ENCODE measurements at places on chromosomes 5 and 9.

DNA sequence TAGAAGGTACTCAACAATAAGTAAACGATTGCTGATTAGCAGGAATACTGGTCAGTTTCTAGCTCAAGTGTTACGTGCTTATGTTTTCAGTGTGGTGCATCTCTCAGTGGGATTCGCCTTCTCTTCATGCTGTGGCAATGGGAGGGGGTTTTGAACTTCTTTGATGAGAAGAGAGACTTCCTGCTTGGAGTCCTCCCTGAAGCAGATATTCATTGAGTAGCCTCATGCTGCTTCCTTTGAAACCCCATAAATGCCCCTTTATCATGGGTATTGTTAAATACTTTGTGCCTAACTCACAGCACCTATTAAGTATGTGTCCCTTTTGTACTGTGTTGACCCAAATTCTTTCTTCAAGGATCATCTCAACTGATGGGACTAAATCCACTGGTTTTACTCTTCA, 116.5 kb downstream of the DOCK8 start:
- DNase-seq, result no peak

DNA sequence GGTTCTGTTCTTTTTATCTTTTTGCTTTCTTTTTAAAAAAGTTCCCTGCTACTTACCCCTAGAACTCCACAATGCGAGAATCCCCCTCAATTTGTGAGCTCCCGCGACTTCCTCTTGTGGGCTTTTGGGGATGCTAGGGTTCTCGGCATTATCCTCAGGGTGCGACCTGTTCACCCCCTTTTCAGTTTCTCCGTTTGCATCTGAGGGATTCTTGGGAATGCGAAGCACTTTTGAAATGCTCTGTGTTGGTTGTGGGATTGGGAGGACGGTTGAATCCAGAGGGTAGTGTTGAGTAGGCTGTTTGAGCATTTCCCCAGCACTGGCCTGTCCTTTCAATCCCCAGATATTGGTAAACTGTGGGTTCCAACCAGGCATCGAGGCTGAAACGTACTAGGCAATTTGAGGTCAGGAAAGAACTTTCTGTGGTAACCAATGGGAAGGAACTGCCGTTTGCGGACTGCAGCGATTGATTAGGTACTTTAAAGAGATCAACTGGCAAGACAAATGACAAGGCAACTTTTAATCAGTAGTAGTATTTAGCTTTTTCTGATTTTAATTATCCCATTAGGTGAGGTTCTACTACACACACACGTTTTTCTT, 415 bp downstream of the XRCC4 start:
- DNase-seq, result no peak

- DNase-seq, result no peak
These were observed 32.5 kb downstream of the FAM240B start for GRCh38 chr9:38687389-38687842.

GRCh38 chr9:130549093-130549735, 30.2 kb upstream of the FUBP3 start:
- no peak for DNase-seq

GRCh38 chr5:139543423-139543991, 17.6 kb upstream of the UBE2D2 start:
- peak; percentile 61 for DNase-seq

DNA sequence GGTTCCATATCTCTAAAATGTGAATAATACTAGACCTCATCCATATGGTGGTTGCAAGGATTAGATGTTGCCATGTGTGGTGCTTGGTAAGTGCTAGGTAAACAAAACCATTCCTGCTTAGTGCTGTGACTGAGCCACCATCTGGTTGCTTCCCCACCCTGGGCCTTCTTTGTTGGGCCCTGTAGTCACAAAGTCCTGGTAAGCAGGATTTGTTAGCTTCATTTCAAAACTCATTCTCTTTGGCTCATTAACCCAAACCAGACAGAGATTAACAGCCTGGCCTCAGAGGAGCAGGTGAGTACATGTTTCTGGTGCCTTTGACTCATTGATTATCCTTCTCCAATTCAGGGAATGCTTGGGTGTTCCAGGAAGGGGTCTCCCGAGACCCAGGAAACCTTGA, 240.2 kb downstream of the ARHGAP26 start:
- no peak for DNase-seq

GRCh38 chr5:174352681-174353080, 307.2 kb downstream of the NSG2 start:
- DNase-seq, result no peak

GRCh38 chr5:173488144-173488543, 128.3 kb downstream of the BOD1 start:
- no peak for DNase-seq

DNA sequence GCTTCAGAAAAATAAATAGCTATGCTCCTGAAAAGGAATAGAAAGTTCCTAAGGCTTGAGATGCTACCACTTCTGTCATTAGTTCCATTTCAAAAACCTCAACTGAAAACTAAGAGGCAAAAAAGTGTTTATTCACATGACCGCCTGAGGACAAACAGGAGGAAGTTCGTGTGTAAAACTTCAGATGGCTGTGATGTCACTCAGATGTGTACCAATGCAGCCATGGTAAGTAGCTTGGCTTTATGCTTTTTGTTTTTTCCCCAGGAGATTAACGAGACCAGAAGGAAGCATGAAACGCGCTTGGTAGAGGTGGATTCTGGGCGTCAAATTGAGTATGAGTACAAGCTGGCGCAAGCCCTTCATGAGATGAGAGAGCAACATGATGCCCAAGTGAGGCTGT, 33.0 kb downstream of the LMNB1 start:
- no peak for DNase-seq

DNA sequence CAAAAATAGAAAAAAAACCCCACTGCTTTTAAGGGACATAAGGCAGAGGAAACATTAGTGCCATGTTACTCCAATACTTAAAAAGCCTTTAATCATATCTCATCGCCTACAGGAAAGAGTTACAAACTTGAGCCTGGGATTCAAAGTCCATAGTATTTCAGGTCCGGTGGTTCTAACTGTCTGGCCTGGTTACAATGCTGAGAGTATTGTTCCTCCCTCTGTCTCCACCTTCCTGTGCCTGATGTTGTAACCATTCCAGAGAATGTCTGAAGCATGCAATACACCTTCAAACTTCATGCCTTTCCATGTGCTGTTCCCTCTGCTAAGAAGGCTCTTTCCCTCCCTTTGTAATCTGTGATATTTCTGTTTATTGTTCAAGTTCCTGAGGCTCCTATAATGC, 41.6 kb upstream of the SLC36A2 start:
- no peak for DNase-seq

- no peak for DNase-seq
These were observed 656 bp upstream of the DMRT3 start for GRCh38 chr9:975740-976257.

DNA sequence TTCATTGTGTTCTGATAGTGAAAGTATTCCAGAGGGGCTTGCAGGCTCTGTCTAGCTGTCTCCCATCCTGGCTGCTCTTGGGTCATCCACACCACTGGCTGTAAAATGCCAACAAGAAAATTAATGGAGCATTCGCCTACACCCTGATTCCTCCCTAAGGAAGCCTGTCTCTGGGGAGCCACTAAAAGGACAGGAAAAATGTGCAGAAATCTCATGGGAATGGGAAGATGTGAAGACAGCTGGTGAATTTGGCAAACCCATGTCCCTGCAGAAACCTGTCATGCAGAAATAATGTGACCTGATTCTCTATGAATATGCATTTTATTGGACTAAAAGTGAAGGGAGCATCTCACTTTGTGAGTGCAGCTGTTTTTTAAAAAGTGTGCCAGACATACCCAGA, 265.6 kb downstream of the TUSC1 start:
- no peak for DNase-seq

GRCh38 chr5:89418407-89419085, 535.6 kb upstream of the MEF2C start:
- no peak for DNase-seq

- DNase-seq, result no peak
These were observed 1.6 kb downstream of the PHYKPL start for GRCh38 chr5:178230879-178231538.

DNA sequence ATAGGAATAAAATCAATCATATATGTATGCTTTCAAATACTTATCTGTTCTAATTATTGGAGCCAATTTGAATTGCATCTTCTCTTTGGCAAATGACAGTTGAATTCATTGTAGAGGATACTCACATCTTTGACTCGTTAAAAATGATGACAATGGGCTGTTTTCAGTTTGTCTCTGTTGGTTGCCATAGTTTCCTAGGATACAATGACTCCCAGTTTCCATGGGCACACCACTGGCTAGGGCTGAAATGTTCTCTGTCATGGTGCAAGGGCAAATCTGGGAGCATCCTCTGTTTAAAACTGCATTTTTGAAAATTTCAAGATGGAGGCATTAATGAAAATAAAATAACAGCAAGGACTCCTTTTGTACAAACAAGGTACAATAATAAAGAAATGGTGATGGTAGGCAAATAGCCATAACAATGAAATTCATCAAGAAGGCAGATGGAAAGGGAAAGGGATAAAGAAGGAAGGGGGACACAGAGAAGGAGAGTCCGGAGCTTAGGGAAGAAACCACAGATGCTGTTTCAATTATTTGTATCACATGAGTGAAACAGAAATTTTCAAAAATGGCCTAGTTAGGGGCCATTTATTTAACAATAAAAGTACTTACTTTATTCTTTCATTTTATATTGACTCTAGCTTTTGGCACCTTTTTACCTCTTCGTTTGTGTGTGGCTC, 378.8 kb upstream of the SEMA6A start:
- no peak for DNase-seq

DNA sequence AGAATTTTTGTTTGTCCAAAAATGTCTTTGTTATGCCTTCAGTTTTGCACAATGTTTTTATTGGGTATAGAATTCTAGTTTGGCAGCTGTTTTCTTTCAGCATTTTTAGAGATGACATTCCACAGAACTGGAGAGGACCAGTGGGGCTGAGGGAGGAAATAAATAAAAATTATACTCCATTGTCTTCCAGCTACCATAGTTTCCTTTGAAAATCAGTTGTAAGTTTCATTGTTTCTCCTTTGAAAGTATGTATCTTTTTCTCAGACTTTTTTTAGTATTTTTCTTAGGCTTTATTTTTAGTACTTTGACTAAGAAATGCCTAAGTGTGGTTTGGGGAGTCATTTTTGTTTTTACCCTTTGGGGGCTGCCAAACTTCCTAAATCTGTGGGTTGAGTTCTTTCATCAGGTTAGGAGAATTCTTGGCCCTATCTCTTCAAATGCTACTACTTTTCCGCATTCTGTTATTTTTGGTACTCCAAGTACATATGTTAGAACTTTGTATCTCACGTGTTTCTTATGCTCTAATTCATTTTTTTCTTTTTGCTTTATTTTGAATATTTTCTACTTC, 15.2 kb upstream of the FBLL1 start:
- DNase-seq, result no peak

GRCh38 chr5:175466700-175467318, 11.6 kb upstream of the SFXN1 start:
- DNase-seq, result no peak

DNA sequence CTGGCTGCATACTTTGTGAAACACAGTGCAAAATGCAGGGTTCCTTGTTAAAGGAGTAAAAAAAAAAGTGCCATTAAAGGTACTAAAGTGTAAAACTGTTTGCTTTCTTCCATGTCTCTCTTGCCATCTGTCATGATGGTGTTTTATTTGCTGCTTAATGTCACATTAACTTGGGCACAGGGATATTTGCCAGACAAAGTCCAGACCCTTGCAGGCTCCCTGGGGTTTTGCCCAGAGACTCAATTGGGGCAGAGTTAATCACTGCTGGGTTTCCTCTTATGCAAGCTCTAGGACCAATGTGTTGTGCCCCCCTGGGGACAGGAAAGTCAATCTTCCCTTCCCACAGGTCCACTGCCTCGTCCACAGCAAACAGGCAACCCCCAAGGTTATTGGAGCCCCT, 274.3 kb upstream of the SGCD start:
- DNase-seq, result no peak

GRCh38 chr5:24535646-24536045, 109.1 kb downstream of the CDH10 start:
- no peak for DNase-seq

- peak; percentile 7 for DNase-seq
These were observed 50.2 kb downstream of the RICTOR start for GRCh38 chr5:39024005-39024404.

DNA sequence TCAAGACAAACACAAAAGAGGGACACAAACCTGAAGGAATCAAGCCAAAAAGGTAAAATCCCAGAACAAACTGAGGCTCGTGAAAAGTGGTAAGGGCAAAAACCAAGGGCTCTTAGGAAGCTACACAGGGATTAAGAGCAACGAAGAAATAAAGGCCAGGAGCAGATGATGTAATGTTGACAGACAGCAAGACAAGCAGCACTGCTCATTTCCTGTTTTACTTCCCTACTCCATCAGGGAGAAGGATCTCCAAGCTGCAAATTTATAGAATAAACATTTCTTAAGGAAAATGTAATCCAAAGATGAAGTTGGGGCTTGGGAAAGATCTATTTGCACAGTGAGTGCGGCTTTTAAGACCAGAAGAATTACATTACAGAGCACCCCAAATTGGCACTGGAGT, 182.3 kb upstream of the MAP1B start:
- no peak for DNase-seq

- no peak for DNase-seq
These were observed 69.3 kb downstream of the SNX30 start for GRCh38 chr9:112819635-112820496.
